Tongue (tissue), 3 donors: ENCODE measurements at places on chromosomes 4 and X.

- no peak for DNase-seq
Measured at GRCh38 chr4:47532658-47533057, 47.6 kb downstream of the ATP10D start.

GRCh38 chr4:8897251-8898167, 25.9 kb upstream of the HMX1 start:
- DNase-seq: peak; percentile 41

GRCh38 chr4:107094332-107094731, 58.2 kb upstream of the DKK2 start:
- no peak for DNase-seq

GRCh38 chrX:333611-334311, 15.2 kb upstream of the GTPBP6 start:
- DNase-seq: no peak

DNA sequence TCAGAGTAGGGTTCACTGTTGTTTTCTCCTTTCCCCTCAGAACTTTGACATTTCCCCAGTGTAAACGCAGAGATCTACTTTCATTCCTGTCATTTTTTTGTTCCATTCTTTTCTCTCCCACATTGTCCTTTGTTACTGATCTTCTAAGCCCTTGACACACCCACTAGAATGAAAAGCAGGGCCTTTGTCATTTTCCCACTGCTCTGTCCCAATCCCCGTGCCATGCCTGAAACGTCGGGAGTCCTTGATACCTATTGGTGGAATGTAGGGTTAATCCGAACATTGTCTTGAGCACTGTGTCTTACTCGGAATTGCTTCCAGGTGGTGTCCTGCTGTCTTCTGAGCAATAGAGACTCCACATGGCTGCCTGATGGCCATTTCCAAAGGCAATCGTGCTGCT, 887.1 kb upstream of the FRG1 start:
- DNase-seq: no peak

- DNase-seq: no peak
Measured at GRCh38 chr4:164926301-164926700, 49.3 kb downstream of the APELA start.

- DNase-seq: no peak
Measured at GRCh38 chr4:111215755-111216154, 592.9 kb upstream of the PITX2 start.

- no peak for DNase-seq
Measured at GRCh38 chr4:47145630-47146029, 114.3 kb downstream of the GABRB1 start.

DNA sequence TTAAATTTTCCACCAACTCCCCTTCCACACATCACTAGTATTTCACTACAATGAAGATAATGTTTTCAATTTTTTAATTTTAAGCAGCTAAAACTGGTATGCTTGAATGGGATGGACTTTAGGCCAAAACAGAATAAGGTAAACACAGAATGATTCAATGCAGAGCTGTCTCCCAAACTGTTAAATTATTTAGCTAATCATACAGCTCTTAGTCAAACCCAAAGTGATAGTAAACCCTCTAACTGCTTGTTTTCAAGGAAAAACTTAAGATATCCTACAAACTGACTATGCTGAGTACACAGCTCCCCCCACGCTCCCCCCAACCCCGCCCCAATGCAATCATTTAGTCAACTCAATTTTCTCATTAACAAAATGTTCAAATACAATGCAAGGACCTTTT, 30.2 kb downstream of the CNOT6L start:
- DNase-seq: no peak

DNA sequence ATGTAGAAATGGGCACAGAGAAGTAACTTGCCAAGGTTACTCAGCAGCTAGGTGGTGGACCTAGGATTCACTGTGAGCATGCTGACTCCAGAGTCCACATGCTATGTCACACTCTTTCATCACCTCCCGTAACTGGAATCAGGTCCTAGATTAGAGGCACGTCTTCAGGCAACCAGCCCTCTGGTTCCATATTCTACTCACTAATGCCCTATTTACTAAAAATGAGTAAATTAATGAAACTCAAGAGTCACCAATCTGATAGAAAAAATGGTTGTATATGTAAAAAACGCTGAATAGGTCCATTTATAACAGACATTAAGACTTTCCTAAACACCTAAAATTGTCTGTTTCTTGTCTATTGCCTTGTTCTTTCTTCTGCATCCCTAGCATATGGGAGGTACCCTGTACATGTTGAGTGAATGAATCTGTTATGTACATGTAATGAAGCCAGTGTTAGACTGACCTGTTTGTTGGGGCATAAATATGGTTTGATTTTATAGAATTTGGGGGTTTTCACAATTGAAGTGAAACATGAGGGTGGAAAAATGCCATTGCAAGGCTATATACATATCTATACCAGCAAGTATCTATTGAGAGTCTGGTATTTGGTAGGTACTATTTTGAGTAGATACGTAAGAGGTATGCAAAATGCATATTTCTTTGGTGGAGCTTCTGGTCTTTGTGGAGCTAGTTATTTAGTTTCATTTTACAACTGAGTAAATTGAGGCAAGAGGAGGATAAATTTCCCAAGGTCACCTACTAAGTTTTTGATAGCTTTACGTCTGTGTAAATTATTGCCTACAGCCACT, 7.5 kb upstream of the RUFY3 start:
- no peak for DNase-seq

GRCh38 chr4:25856756-25857155, 6.0 kb downstream of the SEL1L3 start:
- no peak for DNase-seq

GRCh38 chr4:101961144-101961543, 170.6 kb downstream of the BANK1 start:
- DNase-seq: no peak

- DNase-seq: peak; percentile 30
Measured at GRCh38 chr4:13218326-13218958, 265.7 kb downstream of the RAB28 start.

- DNase-seq: no peak
Measured at GRCh38 chr4:23114538-23114937, 421.8 kb downstream of the GBA3 start.

DNA sequence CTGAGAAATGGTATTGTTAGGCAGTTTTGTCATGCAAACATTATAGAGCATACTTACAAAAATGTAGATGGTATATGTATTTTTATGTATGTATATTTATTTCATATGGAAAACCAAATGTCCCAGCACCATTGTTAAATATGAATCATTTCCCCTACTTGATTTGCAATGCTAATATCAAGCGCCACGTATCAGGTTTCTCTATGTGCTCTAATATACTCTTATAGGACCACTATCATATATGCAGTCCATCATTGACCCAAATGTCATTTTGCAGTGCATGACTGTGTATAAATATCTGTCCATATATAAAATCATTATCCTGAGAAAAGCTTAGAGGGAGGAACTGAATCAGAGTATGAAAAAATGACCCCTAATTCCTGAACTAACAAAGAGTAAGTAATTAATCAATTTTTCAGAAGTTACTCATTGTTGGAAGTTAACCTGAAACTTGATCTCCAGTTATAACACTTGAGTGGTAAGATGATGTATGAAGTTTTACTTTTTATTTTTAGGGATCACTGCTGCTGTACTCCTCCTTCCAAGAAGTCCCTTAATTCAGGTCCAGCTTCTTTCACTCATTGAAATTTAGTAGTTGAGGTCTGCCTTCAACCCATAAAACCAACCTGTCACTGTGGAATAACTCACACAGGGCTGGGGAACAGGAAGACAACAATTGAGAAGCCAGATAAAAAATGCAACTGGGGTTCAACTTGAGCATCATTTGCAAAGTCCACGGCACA, 134.8 kb upstream of the LDB2 start:
- no peak for DNase-seq

- DNase-seq: no peak
Measured at GRCh38 chr4:37650481-37650880, 35.7 kb downstream of the RELL1 start.

GRCh38 chr4:2263926-2264321, 2.0 kb upstream of the MXD4 start:
- no peak for DNase-seq

GRCh38 chr4:53191997-53192396, 173.9 kb downstream of the SCFD2 start:
- no peak for DNase-seq

GRCh38 chr4:168163106-168163505, 70.8 kb downstream of the ANXA10 start:
- no peak for DNase-seq

DNA sequence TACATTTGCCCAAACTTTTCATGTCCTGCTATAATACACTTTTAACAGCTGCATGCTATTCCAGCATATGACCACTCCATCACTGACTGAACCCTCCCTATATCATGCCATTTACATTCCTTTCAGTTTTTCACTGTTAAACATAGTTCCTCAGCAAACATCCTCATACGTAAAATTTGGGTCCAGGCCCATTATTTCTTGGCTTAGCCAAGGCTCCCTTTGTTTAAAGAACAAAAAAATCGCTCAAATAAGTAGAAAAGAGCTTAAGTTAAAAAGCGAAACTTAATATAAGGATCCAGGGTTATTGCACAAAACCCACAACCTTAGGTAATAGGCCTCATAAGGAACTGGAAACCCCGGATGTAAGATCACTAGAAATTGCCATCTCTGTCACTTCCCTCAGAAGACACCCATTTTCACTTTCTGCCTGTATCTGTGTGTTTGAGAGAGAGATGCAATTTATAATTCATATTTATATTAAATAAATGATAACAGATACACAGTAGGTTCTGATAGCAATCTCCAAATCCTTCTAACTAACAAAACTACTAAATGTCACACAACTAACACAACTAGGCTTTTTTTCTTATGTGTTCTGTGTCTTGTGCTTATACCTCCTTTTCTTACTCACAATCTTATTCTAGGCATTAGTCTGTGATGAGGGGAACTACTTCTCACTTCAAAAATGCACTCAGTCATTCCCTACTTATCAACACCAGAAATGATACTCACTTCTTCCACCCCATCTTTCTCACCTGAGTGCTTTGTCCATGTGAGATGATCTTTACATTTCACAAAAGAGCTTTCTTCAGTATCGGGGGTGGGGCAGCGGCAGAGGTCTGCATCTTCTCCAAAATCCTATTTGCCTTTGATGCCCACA, 59.9 kb upstream of the FAM241A start:
- DNase-seq: no peak

DNA sequence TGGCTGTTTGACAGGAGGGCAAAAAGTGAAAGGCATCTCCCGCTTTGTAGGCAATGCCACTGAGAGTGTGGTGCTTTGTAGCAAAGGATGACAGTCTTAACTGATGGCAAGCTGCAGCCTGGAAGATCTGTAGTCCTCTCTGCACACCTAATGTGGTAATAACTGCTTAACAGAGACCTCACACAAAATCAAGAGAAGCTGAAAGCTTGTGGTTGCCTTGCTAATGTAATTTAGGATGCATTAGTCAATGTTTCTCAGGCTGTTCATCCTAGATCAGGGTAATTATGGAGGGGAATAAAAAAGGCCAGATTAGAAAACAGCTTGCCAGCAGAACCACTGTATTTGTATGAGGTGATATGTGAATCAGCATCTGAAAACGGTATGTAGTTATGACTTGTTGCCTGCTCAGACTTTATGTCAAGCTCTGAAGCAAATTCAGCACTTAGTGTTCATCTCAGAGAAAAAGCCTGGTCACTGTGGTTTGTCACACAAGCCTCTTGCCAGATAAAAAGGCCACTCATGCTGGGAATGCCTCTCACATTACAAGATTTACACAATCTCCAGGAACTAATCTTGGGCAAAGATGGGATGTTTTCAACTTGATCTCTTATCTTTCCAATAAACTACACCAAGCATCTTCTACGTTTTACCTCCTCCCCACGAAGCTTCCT, 130.8 kb downstream of the ENOX2 start:
- DNase-seq: no peak

DNA sequence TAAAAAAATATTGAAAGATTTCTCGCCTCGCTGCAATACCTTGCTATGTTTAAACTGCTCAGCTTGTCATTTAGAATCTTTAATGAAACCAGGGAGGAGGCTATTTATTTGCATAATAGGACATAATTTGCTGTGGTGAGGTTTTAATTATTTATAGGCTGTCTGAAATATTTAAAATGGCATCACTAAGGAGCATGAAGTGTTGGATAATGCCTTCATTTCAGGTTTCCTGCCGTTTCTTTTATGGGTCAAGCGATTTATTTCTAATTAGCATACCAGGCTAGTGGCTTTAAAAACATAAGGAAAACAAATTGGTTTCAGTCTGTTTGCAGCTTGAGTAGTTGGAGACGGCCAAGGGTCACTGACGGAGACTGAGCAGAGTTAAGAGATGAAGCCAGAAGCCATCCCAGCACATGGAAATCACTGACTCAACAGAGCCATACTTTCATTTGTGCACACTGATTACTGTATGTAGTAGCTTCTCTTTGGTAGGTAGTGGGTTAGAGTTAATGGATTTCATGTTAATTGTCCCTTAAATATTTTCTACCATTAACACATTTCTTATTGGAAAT, 1962.4 kb upstream of the TENM3 start:
- peak; percentile 13 for DNase-seq

DNA sequence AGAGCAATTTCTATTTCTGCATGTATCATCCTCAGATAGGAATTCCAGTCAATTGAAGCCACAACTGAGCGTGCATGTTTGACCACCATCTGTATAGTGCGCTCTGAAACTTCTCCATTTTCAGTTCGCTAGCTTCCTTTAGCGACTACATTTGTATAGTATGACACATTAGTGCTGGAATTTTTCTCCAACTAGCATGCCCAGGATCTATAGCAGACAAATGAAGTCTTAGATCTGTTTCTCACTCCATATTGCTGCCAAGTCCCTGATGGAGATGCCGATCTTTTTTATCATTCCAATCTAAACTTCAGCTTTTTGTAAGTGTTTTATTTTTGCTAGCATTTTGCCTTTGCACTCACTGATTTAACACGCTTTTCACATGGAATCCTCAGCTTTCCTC, 774.8 kb upstream of the TENM3 start:
- DNase-seq: no peak

- peak; percentile 19 for DNase-seq
Measured at GRCh38 chr4:56979421-56980072, 851 bp downstream of the POLR2B start.

DNA sequence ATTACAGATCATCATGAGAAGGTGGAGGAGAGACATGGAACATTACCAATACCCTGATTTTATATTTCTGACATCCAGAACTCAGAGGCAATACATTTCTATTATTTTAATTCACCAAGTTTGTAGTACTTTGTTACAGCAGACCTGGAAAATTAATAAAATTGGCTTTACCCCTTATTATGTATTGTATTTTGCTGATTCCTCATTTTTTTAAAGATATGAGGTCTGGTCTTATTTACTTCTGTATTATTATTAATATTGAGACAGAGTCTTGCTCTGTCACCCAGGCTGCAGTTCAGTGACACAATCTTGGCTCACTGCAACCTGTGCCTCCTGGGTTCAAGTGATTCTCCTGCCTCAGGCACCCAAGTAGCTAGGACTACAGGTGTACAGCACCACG, 357.3 kb upstream of the TECRL start:
- no peak for DNase-seq

- DNase-seq: no peak
Measured at GRCh38 chrX:44723426-44723825, 120.4 kb upstream of the DUSP21 start.

DNA sequence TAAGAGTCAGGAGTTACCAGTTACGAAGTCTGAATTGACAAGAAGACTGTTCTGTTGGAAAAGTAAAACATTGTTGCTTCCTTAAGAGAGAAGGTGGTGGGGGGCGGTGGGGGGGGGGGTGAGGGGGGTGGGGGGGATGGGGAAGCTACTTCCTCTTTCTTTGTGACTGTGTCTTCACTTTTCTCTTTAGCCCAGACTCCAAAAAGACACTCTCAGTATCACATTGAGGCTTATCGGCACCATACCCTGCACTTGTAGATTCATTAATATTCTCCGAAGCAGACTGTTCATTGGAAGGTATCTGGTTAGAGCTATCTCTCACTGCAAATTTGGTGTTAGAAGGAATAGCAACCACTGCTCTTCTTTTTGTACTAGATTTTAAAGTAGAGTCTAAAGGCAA, 94.5 kb upstream of the IL13RA1 start:
- no peak for DNase-seq
